Left ventricle myocardium inferior (tissue), 1 donor: ENCODE measurements at places on chromosomes 3 and 15.

GRCh38 chr3:59515966-59516365 is 466.1 kb upstream of the CFAP20DC start:
- DNase-seq = no peak

- no peak for DNase-seq
Observed at GRCh38 chr3:411226-411625, 214.7 kb downstream of the CHL1 start.

DNA sequence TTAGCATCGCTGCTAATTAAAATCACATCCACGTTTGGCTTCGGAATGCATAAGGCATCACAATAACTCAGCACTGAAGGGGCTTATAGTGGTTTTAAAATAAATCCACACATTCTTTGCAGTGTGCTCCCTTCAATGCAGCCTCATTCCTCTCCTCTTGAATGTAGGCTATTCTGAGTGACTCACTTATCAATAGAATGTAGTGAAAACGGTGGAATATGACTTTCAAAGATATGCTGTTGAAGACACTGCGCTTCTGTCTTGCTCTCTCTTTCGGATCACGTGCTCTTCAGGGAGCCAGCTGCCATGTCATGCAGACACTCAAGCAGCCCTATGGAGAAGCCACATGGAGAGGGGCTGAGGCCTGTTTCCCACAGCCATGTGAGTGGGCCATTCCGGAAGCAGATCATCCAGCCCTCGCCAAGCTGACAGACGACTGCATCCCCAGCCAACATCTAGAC is 87.4 kb downstream of the CRYGS start:
- DNase-seq = no peak

DNA sequence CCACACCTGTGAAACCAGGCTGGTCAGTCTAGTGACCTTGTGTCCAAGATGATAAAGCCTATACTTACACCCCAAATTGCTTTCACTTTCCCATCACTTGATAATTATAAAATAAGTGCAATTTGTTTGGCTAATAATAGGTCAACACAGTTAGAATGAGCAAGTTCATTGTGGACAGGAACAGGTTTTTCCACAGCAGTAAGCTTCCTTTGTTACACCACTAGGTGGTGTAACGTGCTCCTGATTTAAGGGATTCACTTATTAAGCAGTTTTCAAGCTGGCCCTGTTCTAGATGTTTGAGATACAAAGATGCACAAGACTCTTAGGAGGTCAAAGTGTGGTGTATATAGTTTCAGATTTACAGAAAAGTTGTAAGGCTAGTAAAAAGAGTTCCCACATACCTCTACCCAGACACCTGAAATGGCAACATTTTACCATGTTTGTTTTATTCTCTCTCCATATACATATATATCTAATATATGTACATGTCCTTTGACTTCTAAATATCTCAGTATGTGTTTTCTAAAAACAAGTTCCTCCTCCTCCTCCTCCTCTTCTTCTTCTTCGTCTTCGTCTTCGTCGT is 6.8 kb upstream of the MFSD1 start:
- DNase-seq = no peak

- DNase-seq = no peak
Observed at GRCh38 chr3:72331076-72331475, 517.2 kb downstream of the SHQ1 start.

DNA sequence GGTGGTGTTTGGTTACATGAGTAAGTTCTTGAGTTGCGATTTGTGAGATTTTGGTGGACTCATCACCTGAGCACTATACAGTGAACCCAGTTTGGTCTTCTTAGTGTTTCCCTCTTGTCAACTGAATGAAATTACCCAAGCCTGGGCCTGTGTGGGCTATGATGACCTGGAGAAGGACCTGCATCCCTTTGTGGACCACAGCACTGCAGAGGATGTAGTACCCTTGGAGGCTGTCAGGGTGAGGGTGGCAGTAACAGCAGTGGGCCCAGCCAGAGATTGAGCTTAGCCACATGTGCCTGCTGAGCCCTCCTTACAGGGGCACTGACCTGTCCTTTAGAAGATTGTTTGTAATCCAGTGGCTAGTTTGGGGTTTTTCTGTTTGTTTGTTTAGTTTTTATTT is 250.1 kb upstream of the TRIM42 start:
- DNase-seq = no peak

- DNase-seq = no peak
Observed at GRCh38 chr3:8573342-8573926, 71.2 kb downstream of the SSUH2 start.

DNA sequence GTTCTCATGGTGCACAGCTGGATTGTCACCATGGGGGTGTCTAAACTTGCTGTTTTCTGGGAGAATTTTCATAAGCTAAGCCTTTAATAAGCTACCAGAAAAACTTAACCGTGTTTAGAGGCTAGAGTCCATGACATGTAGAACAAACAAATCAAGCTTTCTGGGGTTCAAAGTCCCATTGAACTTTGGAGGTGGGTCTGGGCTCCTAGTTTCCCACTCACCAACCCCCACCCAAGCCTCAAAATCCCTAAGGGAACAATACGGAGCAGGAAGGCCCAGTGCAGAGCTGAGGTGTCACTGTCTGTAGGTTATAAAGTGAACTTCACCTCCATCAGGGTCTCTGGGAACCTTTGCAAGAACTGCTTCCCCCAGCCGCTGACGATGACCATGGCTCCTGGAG is 25.5 kb downstream of the RTP1 start:
- DNase-seq = no peak

GRCh38 chr3:170007031-170007663 is 30.6 kb upstream of the GPR160 start:
- DNase-seq = no peak

- DNase-seq = no peak
Observed at GRCh38 chr3:108661699-108662098, 72.2 kb downstream of the DZIP3 start.

DNA sequence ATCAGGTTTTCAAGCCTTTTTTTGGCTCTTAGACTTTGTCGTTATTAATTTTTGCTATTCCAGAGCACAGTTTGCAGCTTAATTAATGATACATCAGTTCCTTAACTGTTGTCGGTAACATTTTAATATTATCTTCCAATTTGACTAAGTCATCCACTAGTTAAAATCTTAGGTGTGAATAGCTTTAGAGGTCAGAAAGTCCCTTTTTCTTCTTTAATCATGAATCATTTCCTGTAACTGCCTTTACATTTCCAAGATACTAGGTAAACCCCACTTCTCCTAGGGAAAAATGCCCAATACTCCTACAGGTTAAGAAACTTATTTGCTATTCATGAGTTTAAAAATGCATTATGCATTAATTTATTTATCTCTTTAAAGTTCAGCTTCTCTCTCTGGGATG is 260.9 kb upstream of the CFAP20DC start:
- no peak for DNase-seq

DNA sequence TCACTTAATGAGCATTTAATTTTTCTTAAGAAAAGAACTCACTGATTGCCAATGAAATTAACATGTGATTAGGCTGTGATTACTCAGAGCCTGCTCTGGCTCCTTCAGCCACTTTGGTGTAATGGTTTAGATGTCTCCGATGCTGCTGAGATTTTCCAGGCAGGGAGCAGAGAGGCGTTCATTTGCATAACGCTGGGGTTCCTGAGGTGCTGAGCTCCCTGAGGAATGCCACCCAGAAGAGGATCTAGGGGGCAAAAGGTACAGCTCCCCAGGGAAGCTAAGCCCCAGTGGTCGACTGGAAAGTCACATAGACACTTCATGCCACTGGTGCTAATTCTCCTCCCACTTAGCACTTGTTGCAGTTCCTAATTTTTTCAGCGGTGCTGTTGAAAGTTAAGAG is 119.5 kb downstream of the USP13 start:
- DNase-seq = no peak

DNA sequence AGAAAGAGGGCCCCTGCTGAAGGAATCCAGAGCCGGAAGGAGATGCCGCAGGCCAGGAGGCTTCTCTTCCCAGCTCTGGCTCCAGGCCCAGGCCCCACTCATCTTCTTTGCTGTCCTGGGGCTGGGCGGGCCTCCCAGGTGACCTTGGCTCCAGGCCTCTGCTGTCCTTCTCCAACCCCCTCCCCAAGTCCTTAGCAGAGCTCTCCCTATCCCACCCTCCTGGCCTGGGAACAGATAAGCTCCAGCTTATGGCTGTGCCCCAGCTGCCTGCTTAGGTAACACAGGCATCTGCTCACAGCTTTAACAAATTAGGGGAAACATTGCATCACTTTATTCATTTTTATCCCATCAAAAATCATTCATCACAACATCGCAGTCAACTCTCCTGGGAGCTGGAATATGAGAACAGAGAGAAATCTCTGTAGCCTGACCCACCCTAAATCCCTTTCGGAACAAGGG is 86.9 kb downstream of the SEMA5B start:
- DNase-seq = no peak

GRCh38 chr3:24595796-24596195 is 101.1 kb upstream of the THRB start:
- DNase-seq = no peak

DNA sequence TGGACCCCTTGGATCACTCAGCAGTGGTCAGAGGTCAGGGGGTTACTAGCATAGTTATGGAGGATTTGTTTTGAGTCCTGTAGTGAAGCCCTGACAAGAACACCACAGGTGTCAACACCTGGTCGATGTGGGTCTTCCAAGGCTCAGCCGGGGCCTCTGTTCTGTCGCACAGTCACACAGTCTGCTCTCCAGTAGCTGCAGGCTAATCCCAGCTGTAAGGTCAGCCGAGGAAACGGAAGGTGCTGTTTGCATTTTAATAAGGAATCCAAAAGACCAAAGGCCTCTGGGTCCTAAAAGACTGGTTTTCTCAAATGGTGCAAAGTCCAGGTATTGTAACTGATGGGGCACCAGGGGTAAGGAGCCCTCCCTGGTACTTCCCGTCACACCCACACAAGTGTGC is 71.7 kb downstream of the RPLP1 start:
- no peak for DNase-seq

DNA sequence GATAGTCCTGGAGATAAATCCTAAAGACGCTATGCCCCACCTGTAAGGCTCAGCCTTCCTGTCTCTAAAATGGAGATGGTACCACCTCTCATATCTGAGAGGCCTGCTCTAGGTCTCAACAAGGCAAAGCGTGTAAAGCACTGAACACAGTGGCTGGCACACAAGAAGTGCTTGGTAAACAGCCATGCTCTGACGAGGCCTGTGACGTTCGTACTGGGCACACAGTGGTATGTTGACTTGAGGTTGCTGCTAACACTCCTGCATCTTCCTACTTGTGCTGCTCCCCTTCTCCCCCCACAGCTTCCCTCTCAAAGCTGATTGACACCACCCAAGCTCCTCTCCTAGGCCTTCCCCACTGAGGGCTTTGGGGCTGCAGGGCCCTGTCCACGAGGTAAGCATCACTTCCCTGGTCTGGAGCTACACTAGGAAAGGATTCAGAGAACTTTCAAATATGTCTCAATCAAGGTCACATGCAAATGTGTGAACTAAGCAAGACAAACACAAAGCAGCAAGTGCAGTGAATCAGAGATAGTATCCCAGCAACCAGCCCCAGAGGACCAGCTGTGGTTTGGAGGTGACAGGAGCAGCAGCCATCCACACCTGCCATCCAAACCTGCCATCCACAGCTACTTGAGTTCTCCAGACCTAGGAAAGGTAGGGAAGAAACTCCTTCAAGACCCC is 177.5 kb downstream of the STT3B start:
- DNase-seq = no peak

- DNase-seq = no peak
Observed at GRCh38 chr3:127461286-127461910, 129.1 kb downstream of the TPRA1 start.

- DNase-seq = no peak
Observed at GRCh38 chr15:58627701-58628100, 121.8 kb downstream of the ADAM10 start.

- DNase-seq = no peak
Observed at GRCh38 chr15:100520132-100520921, 8.4 kb downstream of the CERS3 start.

DNA sequence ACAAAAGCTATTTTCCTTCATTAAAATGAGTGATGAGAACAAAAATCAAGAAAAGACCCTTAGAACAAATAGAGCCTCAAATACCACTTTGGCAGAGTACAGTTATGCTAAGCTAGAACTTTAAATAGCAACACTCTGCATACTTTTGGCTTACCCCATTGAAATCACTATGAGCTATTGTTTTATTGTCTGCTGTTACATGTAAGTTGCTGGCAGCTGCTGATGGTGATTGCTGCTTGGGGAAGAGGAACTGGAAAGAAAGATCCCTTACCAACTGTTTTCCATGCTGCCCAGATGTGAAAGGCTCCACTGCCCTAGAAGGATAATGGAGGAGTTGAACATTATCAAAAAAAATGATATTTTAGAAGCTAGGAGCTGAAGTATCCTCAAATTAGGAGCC is 135.4 kb downstream of the SYNPR start:
- no peak for DNase-seq

DNA sequence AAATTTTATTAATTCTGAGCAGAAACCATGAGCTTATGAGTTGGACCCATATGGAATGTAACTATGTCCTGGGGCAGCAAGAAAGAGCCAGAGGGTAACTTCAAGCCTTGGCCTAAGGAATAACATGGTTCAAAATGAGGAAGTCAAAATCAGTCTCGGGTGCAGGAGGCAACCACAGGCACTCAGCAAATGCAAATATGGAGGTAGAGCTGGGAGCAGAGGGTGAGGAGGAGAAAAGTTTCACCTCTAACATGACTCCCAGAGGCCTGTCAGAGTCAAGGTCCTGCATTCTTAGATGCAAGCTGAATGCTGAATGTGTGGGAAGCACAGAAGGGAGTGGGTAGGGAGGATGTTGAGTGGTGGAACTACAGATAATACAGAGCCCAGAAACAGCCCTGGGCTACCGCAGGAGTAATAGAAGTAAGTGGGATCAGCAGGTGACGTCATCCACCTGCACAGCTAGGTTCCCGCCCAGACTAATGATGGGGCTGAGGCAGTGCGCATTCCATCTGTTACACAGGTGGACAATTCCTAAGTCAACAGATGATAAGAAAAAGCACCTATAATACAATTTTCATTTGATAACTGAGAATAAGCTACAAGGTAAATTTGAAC is 279.8 kb upstream of the ARRDC4 start:
- DNase-seq = no peak
